Nucleus accumbens (tissue), 56 donors: ENCODE measurements at places on chromosomes 12 and 14.

GRCh38 chr12:55840581-55841351 is 2.0 kb downstream of the MMP19 start:
- no peak for DNase-seq

DNA sequence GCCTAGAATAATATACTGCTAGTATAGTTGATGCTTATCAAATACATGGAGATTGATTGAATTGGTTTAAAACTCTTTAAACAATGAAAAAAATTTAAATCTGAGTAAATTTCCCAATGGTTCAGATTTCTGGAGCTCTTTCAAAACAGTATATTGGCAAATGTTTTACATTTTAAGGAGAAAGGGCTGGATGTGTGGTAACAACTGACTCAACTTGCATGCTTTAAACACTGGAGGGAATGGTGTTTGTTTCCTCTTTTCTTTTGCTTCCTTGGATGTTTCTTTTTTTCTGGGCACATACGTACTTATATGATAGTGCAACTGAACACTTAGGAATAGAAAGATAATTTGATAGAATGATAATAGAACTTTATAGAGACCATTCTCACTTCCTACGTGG is 73.8 kb upstream of the RFX4 start:
- DNase-seq: no peak

- DNase-seq: no peak
Measured at GRCh38 chr12:46271863-46272262, 3.0 kb upstream of the SLC38A1 start.

GRCh38 chr12:122659579-122659978 is 43.6 kb downstream of the HCAR2 start:
- DNase-seq: no peak

GRCh38 chr12:45773747-45774146 is 44.2 kb downstream of the ARID2 start:
- DNase-seq: no peak

GRCh38 chr12:113933201-113933786 is 32.8 kb downstream of the RBM19 start:
- peak; percentile 13 for DNase-seq

DNA sequence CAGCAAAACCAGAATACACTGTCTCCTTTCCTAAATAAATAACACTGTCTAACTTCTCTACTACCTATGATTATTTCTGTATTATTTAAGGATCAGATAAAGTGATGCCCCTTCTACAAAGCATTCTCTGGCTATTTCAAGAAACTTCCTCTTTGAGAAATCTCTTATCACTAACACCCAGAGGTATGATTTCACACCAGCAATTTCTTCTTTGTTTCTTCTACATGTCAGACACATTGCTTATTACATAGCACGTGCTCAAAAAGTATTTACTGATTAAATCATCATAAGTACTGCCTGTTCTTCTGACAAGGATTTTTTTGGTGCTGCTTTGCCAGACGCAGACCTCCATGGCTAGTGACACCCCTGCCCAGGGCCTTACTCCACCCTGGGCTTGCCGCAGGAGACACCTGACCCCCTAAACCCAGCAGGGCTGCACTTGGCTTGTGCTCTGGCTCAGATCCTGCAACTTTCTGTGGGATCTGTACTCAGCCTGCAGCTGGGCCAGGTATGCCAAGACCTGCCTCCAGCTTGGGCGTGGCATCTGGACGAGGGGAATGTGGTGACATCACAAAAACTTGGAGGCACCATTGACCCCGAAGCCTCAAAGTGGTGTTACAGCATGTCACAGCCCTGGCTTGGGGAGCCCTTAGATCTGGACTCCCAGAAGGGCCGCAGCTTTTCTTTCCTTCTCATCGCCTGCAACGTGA is 15.4 kb upstream of the HIGD1C start:
- DNase-seq: no peak

DNA sequence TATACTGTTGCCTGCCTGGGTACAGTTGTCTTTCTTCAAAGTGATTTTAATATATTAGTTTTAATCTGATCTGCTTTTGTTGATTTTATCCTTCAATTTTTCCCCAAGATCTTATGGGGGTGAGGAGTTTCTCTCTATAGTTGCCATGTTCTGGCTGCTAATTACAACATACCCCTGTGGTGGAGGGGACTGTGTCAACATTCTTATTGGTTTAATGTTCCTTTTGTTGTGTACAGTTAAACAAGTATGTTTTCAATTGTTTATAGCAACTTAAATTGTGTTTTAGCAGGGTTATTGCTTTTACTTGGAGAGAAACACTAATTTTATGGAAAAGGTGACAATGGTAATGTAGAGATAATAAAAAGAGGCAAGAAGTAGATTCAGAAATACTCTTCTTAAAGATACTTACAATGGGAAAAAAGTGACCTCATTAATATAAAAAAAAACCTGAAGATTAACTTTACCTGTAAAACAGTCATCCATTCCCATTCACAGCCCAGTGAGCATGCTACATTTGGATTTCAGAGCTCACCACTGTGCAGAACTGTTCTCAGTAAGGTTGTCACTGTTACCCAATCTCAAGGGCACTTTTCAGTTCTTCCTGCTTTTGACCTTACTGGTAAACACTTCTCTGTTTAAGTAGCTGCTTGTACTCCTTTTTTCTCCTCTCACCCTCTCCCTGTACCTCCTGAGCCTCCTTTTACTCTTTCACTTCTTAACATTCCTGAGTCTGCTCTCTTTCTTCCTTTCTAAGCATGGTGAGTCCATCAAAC is 8.1 kb upstream of the LRRK2 start:
- DNase-seq: no peak

GRCh38 chr14:74980398-74980730 is 22.4 kb upstream of the EIF2B2 start:
- no peak for DNase-seq

GRCh38 chr12:118299791-118300460 is 72.8 kb downstream of the TAOK3 start:
- DNase-seq: peak; percentile 57

DNA sequence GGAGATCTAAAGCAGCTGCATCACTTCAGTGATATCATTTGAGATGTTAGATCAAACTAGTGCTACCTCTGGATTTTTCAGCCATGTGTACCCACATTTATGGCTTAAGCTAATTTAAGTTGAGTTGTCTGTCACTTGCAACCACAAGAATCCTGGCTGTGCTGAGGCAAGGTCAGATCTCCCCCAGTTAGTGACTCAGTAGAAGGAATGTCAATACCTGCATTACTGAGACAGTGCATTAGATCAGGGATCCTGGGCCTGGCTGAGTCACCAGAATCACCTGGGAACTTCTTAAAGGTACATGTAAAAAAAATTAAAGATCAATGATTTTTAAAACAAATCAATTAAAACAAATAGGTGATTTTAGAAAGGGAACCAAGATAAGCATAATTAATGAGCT is 84.6 kb upstream of the GRIN2B start:
- DNase-seq: no peak

DNA sequence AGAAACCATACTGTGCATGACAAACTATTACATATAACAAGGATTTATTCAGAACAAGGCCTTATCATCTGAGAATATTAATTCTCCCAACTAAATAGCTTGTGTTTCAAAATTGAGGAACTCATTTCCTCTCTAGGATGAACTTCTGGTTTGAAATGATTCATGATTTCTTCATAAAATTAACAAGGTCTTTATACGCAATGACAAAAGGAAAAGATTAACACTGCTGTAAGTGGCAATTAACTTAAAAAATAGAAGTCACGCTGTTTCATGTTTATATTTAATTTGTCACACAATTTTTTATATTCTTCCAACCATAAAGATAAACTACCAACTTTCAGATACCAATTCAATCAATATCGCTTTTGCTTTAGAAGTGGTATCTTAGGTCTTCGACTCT is 80.8 kb downstream of the GRIP1 start:
- no peak for DNase-seq

DNA sequence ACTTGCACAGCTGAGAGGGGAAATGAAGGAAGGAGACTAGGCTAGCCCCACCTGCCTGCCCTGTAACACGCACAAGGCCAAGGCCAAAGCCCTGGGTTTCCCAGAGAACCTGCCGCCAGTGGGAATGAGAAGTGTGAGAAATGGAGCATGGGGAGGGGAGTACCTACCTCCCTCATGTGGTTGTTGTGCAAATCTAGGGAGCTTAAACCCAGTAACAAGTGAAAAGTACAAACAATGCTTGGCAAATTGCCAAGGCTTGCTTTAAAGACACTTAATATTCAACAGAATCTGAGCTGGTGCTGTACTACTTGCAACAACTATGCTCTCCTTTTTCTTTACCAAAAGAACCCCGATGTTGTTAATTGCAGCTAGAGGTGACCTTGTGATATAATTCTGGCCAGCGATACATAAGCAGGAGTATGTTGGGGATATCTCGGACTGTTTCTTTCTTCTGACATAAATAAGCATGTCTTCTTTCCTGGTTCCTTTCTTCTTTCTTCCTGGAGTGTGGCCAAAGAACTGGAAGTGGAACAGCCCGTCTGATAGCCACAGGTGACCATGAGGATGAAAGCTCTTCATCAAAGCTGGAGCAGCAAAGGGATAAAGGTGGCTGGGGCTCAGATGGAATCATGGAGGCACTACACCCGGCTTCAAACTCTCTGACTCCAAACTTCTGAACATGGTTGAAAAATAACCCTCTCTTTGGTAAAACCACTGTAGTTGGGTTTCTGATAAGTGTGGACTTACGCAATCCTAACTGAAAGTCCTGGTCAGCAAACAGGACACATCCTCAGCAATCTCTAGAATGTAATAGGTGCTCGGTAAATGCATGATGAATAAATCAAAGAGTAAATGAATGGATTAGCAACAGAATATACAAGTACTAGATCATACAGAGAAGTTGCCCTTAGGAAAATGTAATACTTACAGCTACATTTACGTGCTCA is 207.9 kb downstream of the NUAK1 start:
- DNase-seq: no peak

DNA sequence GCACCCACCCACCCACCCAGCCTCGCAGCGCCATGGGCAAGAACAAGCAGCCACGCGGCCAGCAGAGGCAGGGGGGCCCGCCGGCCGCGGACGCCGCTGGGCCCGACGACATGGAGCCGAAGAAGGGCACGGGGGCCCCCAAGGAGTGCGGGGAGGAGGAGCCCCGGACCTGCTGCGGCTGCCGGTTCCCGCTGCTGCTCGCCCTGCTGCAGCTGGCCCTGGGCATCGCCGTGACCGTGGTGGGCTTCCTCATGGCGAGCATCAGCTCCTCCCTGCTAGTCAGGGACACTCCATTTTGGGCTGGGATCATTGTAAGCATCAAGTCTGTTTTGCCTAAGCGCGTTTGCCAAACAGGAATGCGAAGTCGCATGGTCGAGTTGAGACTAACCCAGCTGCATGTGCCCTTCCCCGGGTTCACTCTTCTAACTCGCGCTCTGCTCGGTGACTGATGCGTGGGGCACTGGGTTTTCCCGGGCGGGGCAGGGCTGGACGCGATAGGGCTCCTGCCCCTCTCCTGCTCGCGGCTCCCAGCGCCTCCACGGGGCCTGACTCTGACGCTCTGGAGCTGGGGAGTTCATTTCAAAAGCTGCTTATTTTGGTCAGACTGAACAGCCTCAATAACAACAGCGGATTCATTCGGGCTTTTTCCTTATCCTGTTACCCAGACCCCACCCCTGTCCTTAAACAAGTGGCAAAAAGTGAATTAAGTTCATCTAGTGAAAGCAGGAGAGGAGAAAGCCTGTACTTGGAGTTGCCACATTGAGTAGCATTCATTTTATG is 458 bp downstream of the SSPN start:
- DNase-seq: peak; percentile 63

GRCh38 chr14:99876406-99876805 is 83.2 kb downstream of the EML1 start:
- DNase-seq: no peak

DNA sequence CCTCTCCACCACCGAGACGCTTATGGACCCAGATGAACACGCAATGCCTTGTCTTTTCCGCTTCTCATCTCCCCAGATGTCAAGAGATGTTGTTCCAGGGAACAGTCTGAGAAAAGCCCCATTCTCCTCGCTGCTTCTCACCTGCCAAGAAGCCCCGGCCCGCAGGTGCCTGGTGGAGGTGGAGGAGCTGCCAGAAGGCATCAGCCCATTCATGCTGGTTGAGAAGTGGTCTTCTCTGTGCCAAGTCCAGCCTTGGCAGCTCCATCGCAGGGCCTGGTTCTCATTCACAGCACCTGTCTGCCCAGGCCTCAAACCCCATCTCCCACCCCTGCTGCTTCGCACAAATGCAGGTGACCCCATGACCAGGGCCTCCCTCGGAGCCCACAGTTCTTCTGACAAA is 42.3 kb upstream of the TMEM263 start:
- no peak for DNase-seq

GRCh38 chr12:131242741-131243496 is 289.2 kb downstream of the ADGRD1 start:
- no peak for DNase-seq

DNA sequence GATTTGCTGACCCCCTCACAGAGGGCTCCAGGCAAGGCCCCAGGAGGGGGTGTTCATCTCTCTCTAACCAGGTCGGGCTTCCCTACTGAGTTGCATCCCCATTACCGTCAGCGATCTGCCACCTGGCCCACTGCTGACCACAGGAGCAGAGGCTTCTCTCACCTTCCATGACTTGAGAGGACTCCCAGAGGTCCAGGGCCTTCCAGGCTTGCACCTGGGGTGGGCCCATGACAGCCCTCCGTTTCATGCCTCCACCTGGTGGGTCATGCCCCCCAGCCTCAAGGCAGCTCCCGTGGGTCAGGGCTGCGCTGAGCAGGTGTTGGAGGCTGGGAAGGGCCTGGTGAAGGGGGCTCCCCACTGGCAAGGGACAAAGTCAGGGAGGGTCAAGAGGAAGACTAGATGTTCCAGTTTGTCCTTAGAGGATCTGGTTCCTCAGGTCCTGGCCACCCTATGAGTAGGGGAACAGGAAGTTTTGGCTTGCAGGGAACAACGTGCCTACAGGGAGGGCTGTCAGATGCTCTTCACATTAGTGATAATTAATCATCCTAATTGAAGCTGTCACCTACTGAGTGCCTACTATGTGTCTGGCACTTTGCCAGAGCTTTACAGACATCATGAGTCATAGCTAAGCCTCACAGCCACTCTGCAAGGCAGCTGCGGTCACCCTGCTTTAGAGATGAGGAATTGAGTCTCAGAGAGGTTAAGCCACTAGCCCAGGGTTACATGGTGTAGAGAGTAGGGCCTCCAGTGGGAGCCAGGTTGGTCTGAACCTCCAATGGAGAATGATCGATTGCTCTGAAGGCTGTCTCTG is 13.8 kb downstream of the NFKBIA start:
- DNase-seq: no peak

- no peak for DNase-seq
Measured at GRCh38 chr12:10811883-10812536, 2.0 kb upstream of the TAS2R9 start.

GRCh38 chr12:72272091-72272661 is at the start of gene TRHDE:
TSS of gene TRHDE (plus strand) at chr12:72272370. CDS start at chr12:72272644, 274 bp downstream.
- peak; percentile 44 for DNase-seq

DNA sequence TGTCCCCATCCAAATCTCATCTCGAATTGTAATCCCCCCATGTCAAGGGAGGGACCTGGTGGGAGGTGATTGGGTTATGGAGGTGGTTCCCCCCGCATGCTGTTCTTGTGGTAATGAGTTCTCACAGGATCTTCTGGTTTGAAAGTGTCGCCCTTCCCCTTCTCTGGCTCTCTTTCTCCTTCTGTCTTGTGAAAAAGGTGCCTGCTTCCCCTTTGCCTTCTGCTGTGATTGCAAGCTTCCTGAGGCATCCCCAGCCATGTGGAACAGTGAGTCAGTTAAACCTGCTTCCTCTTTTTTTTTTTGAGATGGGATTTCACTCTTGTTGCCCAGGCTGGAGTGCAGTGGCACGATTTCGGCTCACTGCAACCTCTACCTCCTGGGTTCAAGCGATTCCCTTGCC is 104.0 kb downstream of the CCDC91 start:
- DNase-seq: no peak

GRCh38 chr12:62379026-62379722 is 87.5 kb upstream of the MON2 start:
- no peak for DNase-seq

- DNase-seq: no peak
Measured at GRCh38 chr12:57129889-57130288, 1.6 kb downstream of the LRP1 start.
